ENCODE measurements at places on chromosomes 7 and 10. TPM values are rescaled to one million over a fixed set of nuclear protein-coding genes. Genes with fewer than 3 reads are reported as not detected.
A peak's percentile ranks its signal among the peaks of the same experiment; 100 is the strongest.

- DNase-seq, result no peak
These were observed 25.3 kb downstream of the ANXA8 start for GRCh38 chr10:47458466-47459154.

The PLA2G12B gene
- not detected for total RNA-seq

GRCh38 chr7:6438427-6438826 is 9.3 kb downstream of the DAGLB start:
- no peak for DNase-seq

GRCh38 chr10:62471711-62472110 is 97.5 kb downstream of the ZNF365 start:
- no peak for DNase-seq

The ARMS2 gene
- total RNA-seq, result not detected

GRCh38 chr10:127982601-127983000 is 75.7 kb downstream of the PTPRE start:
- DNase-seq, result no peak

DNA sequence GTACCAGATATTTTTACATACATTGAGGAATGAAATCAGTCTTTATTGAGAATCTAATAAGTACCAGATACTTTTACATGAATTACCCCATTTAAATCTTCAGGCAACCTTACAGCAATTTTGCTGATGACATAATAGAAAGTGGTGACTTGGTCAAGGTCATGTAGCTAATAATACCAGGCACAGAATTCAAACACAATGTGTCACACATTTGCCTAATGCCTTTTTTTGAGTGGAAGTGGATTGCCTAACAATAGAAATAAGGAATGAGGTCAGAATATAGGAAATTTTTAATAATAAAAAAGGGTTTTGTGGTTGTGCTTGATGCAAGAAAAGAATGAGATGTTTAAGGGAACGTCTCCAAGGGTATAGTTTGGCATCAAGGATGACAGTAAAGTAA is 466.6 kb upstream of the IGFBP3 start:
- DNase-seq, result no peak

GRCh38 chr10:110279407-110279986 is 25.2 kb downstream of the SMNDC1 start:
- DNase-seq, result peak; percentile 69

The PDE6C gene
- total RNA-seq, result not detected

The PPP1R17 gene
- not detected for total RNA-seq

DNA sequence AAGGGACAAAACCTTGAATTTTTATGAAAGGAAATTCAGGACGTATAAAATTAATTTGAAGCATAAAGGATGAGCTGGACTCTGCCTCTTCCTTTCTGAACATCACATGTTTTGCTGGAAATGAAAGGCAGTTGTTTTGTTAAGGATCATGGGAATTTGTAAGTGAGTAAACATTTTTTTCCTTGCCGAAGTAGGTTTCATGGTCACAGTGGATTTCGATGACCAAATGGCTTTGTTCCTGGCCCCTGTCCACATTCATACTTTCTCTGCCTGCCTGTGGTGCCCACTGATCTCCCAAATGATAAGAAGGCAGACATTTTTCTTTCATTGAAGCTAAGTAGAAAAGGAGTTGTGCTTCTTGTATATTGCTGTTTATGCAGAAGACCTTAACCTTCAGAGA is 104.2 kb downstream of the ARID5B start:
- DNase-seq, result no peak

The GRM3 gene
- not detected for total RNA-seq
